HCT116 (cell line): ENCODE measurements at places on chromosomes 11 and 22.

- DNase-seq: peak; percentile 22
Observed at GRCh38 chr11:124108156-124108555, 7.1 kb upstream of the VWA5A start.

GRCh38 chr22:40928657-40929056, 22.5 kb upstream of the RBX1 start:
- no peak for DNase-seq

DNA sequence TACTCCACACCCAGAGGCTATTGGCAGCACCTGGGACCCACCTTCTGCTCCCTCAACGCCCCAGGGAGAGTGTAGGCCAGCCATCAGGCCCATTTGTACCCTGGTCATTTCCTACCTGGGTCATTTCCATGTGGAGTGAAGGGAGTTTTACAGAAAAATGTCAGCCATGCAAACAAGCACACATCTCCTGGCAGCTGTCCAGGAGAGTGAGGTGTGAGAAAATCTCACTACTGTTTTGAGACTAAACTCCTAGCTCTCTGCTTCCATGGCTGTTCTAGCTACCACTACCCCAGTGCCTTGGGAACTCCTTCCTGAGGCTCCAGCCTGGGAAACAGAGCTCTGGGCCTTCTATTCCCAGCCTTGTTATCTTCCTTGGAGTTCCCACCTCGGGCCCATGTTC, 2.8 kb upstream of the TMPRSS13 start:
- DNase-seq: no peak

DNA sequence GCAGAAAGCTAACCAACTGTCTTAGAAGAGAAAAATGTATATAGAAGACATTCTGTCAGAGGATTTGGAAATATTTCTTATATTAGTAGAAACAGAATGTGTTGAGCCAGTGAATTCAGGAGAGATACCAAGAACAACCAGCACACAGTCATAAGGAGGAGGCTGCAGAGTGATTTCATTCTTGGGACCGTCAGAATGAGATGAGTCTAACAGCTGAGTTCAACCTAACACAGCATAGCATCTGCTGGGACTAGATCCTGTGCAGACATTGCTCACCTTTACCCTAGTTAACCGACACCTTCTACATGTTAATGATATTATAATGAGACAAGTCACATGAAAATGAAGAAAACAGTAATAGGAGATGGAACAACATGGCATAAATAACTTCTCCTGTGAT, 85.5 kb downstream of the XRRA1 start:
- no peak for DNase-seq

DNA sequence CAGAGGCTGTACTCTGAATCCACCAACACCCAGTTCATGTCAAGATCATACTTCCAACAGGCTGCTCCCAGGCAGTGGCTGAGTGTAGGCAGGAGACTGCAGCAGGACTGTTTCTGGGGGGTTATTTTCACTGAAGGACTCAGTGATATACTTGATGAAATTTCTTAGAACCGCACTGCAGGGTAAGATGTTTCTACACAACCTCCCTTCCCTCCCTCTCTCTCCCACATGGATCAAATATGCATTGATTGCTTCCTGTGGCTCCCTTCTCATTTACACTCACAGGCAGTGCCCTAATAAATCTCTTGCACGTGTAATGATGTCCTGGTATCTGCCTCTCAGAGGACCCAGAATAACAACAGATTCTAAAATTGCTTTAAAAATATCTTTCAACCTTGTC, 251.3 kb upstream of the CCDC179 start:
- DNase-seq: no peak

DNA sequence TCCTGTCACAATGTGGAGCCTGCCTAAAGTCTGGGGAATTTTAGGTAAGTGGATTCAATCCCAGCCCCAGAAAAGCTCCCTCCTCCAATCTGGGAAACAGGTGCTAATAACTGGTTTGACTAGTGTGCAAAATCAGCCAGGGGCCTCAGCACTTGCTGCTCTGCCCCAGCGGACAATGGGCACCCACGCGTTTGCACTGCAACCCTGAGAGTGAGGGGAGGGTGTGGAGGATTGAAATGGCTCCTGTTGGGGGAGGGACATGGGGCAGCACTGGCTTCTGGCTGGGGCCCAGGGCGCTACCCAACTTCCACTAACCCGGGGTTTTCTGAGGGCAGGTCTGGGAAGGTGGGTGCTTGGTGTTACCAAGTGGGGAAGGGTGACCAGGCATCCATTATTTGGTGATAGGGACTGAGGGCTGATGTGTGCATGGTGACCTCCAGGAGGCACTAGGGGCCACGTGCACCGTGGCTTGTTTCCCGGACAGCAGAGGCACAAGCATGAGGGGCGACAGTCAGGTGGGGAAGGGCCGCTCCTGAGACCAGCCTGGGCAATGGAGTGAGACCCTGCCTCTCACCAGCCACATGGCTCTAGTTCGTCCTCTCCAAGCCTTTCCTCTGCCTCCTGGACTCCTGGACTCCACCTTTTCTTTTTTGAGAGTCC, 4.3 kb upstream of the PNPLA5 start:
- DNase-seq: no peak

- DNase-seq: peak; percentile 50
Observed at GRCh38 chr22:32202539-32203180, 2.2 kb downstream of the RFPL2 start.

- DNase-seq: peak; percentile 56
Observed at GRCh38 chr11:73625696-73626318, 20.6 kb upstream of the PLEKHB1 start.

GRCh38 chr11:73286240-73286810, 14.2 kb downstream of the P2RY6 start:
- DNase-seq: no peak

DNA sequence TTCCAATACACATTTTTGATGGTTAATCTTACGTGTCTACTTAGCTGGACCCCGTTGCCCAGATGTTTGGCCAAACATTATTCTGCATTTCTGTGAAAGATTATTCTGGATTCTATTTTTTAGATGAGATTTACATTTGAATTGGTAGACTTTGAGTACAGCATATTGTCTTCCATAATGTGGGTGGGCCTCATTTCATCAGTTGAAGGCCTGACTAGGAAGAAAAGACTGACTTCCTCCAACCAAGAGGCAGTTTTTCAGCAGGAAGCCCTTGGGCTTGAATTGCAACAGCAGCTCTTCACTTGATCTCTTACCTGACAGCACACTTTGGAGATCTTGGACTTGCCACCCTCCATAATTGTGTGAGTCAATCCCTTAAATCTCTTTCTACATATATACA, 58.7 kb downstream of the FDX1 start:
- DNase-seq: no peak

DNA sequence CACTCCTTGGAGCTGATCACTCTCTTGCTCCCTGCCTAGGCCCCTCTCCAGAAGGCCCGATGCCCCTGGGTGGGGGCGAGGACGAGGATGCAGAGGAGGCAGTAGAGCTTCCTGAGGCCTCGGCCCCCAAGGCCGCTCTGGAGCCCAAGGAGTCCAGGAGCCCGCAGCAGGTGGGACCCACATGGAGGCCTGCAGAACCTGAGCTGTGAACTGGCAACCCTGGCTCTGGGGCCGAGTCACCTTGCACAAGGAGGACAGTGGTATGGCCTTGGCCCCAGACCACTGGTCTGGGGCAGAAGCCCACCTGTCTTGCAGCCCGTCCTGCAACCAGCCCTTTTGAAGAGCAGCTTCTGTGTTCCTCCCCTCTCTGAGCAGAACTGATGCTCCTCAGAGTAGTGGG, 6.2 kb downstream of the SCO2 start:
- DNase-seq: no peak

DNA sequence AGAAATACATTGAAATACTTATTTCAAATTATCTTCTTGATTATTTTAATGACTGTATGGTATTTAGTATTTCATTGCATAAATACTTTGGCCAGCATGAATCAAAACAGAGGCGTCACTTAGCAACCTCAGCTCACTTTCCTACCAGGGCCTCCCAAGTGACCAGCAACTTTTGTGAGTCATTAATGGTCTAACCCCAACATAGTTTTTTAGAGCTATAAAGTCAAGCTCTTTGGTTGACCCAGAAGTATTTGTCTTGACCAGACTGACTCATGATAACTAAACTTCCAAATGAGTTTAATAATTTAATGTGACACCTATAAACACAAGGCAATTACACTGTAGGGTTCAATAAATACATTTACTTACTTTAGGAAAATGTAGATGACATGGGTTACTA, 27.9 kb upstream of the RBMXL2 start:
- no peak for DNase-seq

- DNase-seq: no peak
Observed at GRCh38 chr11:46410021-46410420, 18.4 kb upstream of the CHRM4 start.

- DNase-seq: no peak
Observed at GRCh38 chr22:33119044-33119443, 60.9 kb upstream of the SYN3 start.

DNA sequence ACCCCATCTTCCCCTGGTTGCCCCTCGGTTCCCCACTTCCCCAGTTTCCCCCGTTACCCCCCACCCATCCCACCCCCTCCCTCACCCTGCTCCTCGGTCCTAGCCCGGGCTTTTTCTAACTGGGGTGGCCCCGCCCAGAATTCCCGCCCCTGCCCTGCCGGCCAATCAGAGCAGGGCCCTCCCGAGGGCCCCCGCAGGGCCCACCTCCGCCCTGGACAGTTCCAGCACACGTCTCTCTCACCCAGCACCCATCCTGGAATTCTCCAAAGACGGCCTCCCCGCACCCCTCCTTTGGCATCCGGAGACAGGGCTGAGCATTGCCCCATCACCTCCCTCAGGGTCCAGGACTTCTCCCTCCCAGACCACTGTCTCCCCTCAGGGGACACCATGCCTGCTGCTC, at the start of gene H19:
TSS of gene H19 (minus strand) at position 88 of the 400 bp plus-strand sequence.
- no peak for DNase-seq

DNA sequence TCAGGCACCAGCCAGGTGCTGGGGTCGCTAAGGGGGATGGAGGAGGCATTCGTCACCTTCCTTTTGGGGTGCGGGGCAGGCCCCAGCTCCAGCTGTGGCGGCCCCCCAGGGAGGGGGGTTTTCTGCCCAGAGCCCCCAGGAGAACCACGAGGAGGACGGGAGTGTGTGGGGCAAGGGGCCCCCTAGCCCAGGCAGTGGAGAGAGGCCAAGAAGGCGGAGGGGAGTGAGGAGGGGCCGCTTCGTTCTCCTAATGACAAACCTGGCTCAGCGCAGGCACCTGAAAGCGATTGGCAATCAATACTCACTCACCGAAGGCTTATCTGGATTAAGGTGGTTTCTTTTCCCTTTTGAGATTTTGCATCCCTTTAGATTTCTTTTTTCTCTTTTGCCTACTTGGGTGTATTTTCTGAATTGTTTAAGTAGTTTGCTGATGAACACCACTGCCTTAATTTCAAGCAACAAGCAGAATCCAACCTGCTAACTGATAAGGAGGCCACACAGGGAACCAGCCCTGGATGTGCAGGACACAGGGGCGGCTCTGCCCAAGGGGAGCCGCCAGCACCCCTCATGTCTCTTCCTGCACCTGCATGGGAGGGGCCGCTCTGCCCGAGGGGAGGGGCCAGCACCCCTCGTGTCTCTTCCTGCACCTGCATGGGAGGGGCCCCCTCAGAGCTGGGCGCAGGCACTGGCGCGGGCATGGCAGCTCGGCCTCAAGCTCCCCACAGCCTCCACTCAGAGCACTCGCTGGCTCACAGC, 122.3 kb downstream of the BRD1 start:
- no peak for DNase-seq

- no peak for DNase-seq
Observed at GRCh38 chr11:83326326-83326725, 40.2 kb upstream of the CCDC90B start.

- no peak for DNase-seq
Observed at GRCh38 chr22:34639911-34640310, 426.0 kb upstream of the ISX start.

GRCh38 chr11:47595967-47596366, 1.8 kb upstream of the C1QTNF4 start:
- no peak for DNase-seq

- no peak for DNase-seq
Observed at GRCh38 chr11:16364254-16364653, 7.9 kb upstream of the SOX6 start.

- DNase-seq: peak; percentile 4
Observed at GRCh38 chr22:23565305-23565914, 14.7 kb downstream of the IGLL1 start.

DNA sequence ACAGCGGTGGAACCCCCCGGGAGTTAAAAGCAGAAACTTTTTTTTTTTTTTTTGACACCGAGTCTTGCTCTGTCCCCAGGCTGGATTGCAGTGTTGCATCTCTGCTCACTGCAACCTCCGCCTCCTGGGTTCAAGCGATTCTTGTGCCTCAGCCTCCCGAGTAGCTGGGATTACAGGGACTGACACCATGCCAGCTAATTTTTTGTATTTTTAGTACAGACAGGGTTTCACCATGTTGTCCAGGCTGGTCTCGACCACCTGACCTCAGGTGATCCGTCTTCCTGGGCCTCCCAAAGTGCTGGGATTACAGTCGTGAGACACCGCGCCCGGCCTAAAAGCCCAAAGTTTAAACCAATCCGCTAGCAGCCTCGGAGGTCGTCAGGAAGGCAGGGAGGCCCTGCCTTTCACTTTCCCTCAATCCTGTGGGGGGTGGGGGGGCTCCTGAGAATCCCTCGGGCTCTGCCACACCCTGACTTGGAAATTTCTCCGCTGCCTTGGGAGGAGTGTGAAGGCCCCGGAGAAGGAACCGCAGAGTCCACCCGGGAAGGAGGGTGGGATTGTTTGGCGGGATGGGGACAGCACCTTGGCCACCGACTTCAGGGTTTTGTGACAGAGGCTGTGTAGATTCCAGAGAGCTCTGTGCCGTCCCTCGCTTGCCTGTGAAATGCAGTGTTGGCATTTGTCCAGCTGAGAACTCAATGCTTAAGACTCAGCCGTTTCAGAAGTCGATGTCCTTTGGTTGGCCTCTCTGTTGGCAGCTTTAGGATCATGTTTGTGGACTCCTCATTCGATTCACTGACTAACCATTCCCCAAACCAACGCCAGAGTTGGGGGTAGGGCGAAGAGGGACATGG, 1.0 kb downstream of the ARHGAP8 start:
- no peak for DNase-seq

- DNase-seq: no peak
Observed at GRCh38 chr11:8243458-8243857, 20.2 kb downstream of the LMO1 start.

GRCh38 chr22:30994960-30995359, 25.9 kb downstream of the TUG1 start:
- no peak for DNase-seq

GRCh38 chr11:121711236-121711635, 258.5 kb upstream of the SORL1-AS1 start:
- no peak for DNase-seq

DNA sequence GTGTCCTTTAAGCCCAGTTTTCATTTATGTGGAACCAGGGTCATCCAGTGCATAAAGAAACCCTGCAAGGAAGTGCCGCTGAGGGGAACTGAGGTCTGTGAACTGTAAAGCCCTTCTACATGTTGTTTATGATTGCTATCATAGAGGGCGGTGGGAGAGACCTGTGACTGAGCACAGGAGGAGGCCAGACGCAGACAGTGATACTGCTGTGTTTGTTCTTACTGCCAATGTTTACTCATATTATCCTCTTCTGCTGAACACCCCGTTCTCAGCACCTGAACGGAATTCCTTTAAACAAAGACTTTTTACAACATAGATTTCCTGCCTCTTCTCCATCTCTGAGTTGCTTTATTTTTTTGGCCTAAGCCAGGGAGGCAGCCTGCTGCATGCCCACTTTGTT, 967 bp upstream of the GALNT18 start:
- no peak for DNase-seq

- no peak for DNase-seq
Observed at GRCh38 chr11:9594267-9595046, 21.0 kb downstream of the WEE1 start.

- no peak for DNase-seq
Observed at GRCh38 chr22:43826142-43827002, 14.3 kb upstream of the EFCAB6 start.
